A172 (cell line): ENCODE measurements at places on chromosomes 1 and 21. TPM values are rescaled to one million over a fixed set of nuclear protein-coding genes. Genes with fewer than 3 reads are reported as not detected.

OR2T33 gene
- not detected in 2 replicates for total RNA-seq

AUNIP gene
- total RNA-seq, result 4.8 and 4.9 TPM in 2 replicates

HMGCS2 gene
- not detected in 2 replicates for total RNA-seq

ITGB2 gene
- total RNA-seq, result 0.19 and 1.2 TPM in 2 replicates

CGN gene
- total RNA-seq, result 0.93 and 3.2 TPM in 2 replicates

ADGRL4 gene
- total RNA-seq, result not detected in 2 replicates

OPTC gene
- total RNA-seq, result not detected in 2 replicates

SLC9A1 gene
- 2.3 and 5.2 TPM in 2 replicates for total RNA-seq

TMPRSS15 gene
- total RNA-seq, result 0.02 and 0.12 TPM in 2 replicates

TENT5C gene
- total RNA-seq, result 0.12 and 0.31 TPM in 2 replicates

ZNF695 gene
- total RNA-seq, result 11.4 and 17.3 TPM in 2 replicates

WNT9A gene
- 23.7 and 25.8 TPM in 2 replicates for total RNA-seq

DNAJC6 gene
- 2.2 and 3.5 TPM in 2 replicates for total RNA-seq

B3GALT2 gene
- 7.0 and 12.6 TPM in 2 replicates for total RNA-seq

SETD4 gene
- 22.7 and 34.0 TPM in 2 replicates for total RNA-seq

SVBP gene
- total RNA-seq, result 15.2 and 25.8 TPM in 2 replicates

THEM4 gene
- total RNA-seq, result 9.5 and 11.2 TPM in 2 replicates

OPRD1 gene
- total RNA-seq, result not detected in 2 replicates

RHOU gene
- 1.8 and 2.6 TPM in 2 replicates for total RNA-seq

E2F2 gene
- 3.8 and 4.0 TPM in 2 replicates for total RNA-seq

AXDND1 gene
- 0.65 TPM in 1 of 2 replicates, not detected in the other for total RNA-seq

MIER1 gene
- 36.1 and 41.1 TPM in 2 replicates for total RNA-seq

MAP10 gene
- 0.09 and 0.84 TPM in 2 replicates for total RNA-seq

CHODL gene
- 0.12 TPM in 1 of 2 replicates, not detected in the other for total RNA-seq

NBPF6 gene
- not detected in 2 replicates for total RNA-seq

MYBPH gene
- total RNA-seq, result 0.36 and 0.38 TPM in 2 replicates

LCE6A gene
- total RNA-seq, result not detected in 2 replicates

TSPAN2 gene
- 2.0 and 3.2 TPM in 2 replicates for total RNA-seq

BLACAT1 gene
- 0.28 and 1.4 TPM in 2 replicates for total RNA-seq

SELENBP1 gene
- total RNA-seq, result 0.22 and 0.41 TPM in 2 replicates

CFHR4 gene
- not detected in 2 replicates for total RNA-seq

TUFT1 gene
- total RNA-seq, result 64.3 and 99.0 TPM in 2 replicates

METTL25B gene
- 4.9 and 5.7 TPM in 2 replicates for total RNA-seq

PPM1J gene
- total RNA-seq, result 0.36 and 0.53 TPM in 2 replicates

ACTA1 gene
- total RNA-seq, result not detected in 2 replicates

GSTM2 gene
- total RNA-seq, result 8.9 and 16.9 TPM in 2 replicates

S100A12 gene
- not detected in 2 replicates for total RNA-seq

TRIM17 gene
- total RNA-seq, result not detected in 2 replicates

TMEM63A gene
- 7.8 and 8.2 TPM in 2 replicates for total RNA-seq

PTGER3 gene
- not detected in 2 replicates for total RNA-seq

AKR7A3 gene
- total RNA-seq, result 0.12 TPM in 1 of 2 replicates, not detected in the other

RPE65 gene
- not detected in 2 replicates for total RNA-seq

CHI3L1 gene
- 0.24 and 3.3 TPM in 2 replicates for total RNA-seq

GNAT2 gene
- total RNA-seq, result 0.41 TPM in 1 of 2 replicates, not detected in the other

AADACL3 gene
- not detected in 2 replicates for total RNA-seq

CR1L gene
- total RNA-seq, result not detected in 2 replicates

DRAXIN gene
- total RNA-seq, result 4.0 and 7.0 TPM in 2 replicates
